ENCODE measurements at places on chromosomes 5 and 9. TPM values are rescaled to one million over a fixed set of nuclear protein-coding genes. Genes with fewer than 3 reads are reported as not detected.

UNC5A gene
- 1.4 TPM for total RNA-seq

PRDM9 gene
- total RNA-seq = not detected

CAMK2A gene
- total RNA-seq = 0.26 TPM

DBH gene
- total RNA-seq = 0.10 TPM

PCDHAC2 gene
- total RNA-seq = 2.7 TPM

NTRK2 gene
- total RNA-seq = 8.4 TPM

SIT1 gene
- total RNA-seq = not detected

ENTPD2 gene
- total RNA-seq = 6.4 TPM

MYORG gene
- total RNA-seq = 24.5 TPM

IRGM gene
- total RNA-seq = not detected

SPAAR gene
- not detected for total RNA-seq

DNA sequence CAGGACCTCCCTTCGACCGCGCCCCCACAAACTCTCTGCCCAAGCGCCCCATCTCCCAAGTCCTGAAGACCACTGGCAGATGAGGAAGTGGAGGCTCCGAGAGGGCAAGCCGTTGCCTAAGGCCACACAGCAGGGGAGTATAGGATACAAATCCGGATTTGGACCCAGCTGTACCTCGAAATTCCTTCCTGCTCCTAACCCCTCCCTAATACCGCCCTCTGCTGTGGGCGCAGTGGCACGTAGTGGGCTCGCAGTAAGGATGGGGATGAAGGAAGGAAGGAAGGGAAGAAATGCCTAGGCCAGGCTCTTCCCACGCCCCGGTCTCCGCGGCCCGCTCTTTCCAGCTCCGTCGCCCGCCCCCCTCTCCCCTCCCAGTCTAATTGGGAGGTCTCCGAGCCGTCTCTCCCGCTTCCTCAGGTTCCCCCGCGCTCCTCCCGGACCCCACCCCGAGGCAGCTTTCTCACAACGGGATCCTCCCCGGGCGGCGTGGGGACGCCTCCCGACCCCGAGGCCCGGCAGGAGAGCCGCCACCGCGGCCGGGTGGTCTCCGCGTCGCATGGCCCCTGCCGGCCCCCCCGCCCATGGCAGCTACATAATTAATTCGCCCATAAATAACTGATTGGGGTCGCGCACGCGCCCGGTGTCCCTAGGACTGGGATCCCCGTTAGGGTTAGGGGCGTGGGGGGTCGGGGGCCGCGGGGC is 138.9 kb downstream of the C9orf50 start:
- no peak for DNase-seq

DNA sequence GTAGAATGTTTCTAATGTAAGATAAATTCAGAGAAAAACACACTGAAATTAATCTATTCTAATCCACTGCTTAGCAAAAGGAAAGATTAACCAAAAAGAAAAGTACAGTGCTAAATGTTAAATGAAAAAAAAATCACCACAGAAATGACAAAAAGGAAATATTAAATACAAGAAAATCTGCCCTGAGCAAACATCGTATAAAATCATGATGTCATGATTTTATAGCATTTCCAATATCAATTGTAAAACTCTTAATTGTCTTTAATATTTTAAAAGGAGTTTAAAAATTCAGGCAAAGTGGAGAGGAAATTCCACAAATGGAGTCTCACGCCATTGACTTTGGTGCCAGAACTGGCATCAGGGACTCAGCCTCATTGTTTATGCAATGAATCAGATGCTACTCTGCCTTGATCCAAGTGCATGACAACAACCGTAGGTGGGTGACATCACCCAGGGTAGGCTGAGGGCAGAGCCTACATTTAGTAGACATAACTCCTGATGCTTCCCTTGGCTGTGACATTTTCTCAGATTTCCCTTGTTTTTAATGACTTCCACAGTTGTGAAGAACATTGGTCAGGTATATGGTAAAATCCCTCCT is 696.8 kb downstream of the SEMA5A start:
- DNase-seq = no peak

GRCh38 chr9:84436386-84437109 is 96.0 kb upstream of the SLC28A3 start:
- no peak for DNase-seq
